Caco-2 (cell line): ENCODE measurements at places on chromosomes 7 and 10.

GRCh38 chr10:30158325-30158960 lies 99.1 kb upstream of the JCAD start:
- no peak for DNase-seq

DNA sequence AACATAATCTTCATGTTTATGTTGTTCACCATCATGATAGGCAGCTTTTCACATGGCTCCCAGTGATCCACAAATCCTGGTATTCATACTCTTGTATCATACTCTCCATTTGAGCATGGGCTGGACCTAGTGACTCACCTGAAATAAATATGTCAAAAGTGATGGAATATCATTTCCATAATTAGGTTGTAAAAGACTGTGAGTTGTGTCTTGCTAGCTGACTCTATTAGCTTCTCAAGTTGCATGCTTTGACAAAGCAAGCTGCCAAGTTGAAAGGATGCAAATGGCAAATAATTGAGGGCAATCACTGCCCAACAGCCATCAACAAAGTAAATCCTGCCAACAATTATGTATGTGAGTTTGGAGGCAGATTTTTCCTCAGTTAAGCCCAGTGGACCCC lies 300.4 kb downstream of the AHR start:
- no peak for DNase-seq

GRCh38 chr10:30081182-30081581 lies 21.8 kb upstream of the JCAD start:
- DNase-seq = no peak

DNA sequence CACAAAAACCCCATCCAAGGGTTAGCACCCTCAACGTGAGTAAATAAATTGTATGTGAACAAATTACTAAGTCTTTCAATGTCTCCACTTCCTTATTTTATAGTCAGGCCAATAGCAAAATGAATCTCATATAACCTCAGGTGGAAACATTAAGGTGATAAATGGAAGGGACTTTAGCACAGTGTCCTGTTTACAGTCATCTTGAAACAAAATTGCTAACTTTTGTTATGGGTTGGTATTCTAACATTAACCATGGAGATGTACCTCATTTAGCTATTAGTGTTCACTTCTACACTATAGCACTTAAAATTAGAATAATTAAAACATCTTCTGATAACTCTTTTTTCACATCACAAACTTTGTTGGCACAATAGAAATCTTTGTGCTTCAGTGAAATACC lies 255.8 kb upstream of the CNTNAP2 start:
- DNase-seq = no peak
